ENCODE measurements at places on chromosomes 4 and X.

GRCh38 chr4:112604589-112604988, 32.1 kb downstream of the ZGRF1 start:
- peak; percentile 11 for DNase-seq

DNA sequence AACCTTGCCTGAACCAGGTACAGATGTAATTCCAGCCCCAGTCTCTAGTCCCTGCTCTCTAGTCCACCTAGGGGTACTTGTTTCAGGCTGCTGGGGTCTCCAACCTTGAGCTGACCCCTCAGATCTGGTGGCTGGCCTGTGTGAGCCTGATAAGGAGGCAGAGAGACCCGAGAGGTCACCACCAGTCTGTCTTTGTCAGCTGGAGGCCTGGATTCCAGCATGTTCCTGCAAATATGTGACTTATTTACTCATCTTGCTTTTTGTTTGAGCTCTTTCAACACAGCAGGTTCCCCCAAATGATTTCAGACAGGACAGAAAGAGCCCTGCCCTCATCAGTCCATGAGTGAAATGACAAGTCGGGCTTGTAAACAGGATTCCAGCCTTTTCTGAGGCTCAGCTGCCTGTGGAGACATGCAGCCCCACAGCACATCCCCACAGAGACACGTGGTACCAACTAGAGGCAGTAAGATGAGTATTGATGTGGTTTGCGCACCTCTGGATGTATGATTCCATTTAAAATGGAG, 37.5 kb upstream of the STK26 start:
- DNase-seq = no peak

- DNase-seq = no peak
Measured at GRCh38 chr4:6492861-6493657, 20.6 kb upstream of the PPP2R2C start.

GRCh38 chr4:121189326-121190215, 25.4 kb upstream of the TNIP3 start:
- no peak for DNase-seq

DNA sequence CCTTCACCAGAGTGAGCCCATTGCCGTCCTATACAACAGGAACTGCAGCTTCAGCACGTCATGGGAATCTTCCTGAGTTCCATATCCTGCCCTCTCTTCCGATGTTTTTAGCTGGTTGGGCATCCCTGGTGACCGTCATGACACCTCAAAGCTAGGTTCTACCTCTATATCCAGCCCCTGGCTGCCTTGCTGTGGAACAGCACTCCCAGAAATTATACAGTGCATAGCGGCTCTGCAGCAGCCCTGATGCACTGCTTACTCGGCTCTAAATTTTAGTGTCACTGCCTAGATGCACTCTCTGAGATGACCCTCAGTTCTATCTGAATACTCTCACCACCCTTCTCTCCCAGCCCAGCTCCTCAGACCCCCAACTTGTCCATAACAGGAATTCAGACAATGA, 44.3 kb downstream of the ARHGEF38 start:
- no peak for DNase-seq

DNA sequence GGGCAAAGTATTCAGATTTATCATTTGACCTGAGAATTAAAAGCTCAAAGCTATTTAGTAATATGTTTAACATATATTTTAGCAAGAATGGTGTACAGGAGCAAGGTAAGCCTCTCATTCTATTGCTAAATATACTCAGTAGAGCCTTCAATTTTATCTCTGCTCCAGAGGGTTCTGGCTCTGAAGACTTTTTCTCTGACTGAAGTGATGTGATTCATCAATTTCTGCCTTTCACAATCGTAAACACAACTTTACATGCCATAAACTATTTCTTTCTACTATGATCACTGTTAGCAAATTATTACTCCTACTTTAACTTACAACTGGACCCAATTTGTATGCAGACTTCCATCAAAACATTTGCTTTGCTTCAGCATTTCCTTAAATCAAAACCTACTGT, 315.0 kb upstream of the NDST4 start:
- DNase-seq = no peak

- no peak for DNase-seq
Measured at GRCh38 chr4:106629268-106629625, 260.7 kb upstream of the GIMD1 start.

DNA sequence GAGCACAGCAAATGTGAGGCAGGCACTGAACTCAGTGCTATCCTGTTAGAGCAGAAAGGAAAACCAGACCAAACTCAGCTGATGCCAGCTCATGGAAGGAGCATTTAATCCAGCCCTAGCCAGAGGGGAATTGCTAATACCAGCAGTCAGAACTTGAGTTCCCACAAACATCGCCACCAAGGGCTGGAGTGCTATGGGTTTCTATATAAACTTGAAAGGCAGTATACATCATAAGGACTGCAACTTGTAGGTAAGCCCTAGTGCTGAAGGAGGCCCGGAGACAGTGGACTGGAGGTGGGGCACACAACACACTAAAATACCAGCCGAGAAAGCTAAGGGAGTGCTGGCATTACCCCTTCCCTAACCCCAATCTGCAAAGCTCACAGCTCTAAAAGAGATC, 440.2 kb downstream of the PRR32 start:
- DNase-seq = no peak

DNA sequence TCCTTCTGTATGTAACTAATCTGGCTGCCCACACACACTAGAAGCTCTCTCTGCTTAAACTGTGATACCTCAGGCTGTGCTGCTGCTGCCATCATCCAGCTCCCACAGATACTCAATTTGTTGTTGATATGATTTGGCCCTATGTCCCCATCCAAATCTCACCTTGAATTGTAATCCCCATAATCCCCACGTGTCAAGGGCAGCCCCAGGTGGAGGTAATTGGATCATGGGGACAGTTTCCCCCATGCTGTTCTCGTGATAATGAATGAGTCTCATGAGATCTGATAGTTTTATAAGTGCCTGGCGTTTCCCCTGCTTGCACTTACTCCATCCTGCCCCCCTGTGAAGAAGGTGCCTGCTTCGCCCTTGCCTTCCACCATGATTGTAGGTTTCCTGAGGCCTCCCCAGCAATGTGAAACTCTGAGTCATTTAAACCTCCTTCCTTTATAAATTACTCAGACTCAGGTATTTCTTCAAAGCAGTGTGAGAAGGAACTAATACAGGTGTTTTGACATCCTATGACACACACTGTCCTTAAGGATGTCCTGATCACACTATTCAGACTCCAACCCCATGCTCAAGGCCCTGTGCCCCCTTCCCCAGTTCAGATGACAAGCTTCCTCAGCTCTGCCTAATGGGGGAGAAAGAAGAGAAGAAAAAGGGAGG, 2.9 kb upstream of the ATOH1 start:
- DNase-seq = no peak

GRCh38 chr4:55136634-55137033, 11.2 kb upstream of the KDR start:
- no peak for DNase-seq

GRCh38 chr4:153018684-153019083, 82.6 kb downstream of the FHDC1 start:
- DNase-seq = no peak

DNA sequence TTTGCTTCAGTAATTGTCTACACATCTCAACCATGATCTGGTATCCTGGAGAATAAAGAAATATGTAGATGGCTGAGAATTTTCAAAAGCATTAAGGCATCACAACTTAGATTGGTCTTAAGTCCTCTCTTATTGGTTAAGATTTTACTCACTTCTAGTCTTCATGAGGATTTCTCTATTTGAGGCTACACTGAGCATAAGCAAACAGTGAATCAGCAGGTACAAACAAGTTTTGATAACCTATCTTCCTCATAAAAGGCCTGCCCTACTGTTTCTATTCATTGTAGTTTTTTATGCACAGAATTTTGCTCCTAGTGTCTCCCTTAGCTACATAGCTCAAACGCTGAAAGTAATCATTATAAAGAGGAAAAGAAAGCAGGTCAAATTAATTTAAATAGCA, 460.7 kb upstream of the RPS6KA3 start:
- DNase-seq = no peak

DNA sequence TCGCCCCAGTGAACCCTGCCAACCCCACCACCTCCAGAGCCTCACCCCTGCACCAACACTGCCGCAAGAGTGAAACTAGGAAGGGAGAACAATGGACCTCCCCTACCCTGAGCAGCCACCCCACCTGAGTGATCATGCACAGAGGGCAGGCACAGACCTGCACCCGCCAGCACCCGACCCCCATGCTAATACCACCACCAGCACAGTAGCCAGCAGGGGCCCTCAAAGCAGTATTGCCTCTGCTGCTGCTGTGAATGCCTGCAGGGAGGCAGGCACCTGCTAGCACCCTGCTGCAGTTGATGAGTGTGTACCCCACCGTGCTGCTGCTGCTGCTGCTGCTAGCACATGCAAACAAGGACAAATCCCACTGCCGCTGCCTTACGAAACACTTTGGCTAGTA, 100.1 kb downstream of the RAB28 start:
- no peak for DNase-seq

DNA sequence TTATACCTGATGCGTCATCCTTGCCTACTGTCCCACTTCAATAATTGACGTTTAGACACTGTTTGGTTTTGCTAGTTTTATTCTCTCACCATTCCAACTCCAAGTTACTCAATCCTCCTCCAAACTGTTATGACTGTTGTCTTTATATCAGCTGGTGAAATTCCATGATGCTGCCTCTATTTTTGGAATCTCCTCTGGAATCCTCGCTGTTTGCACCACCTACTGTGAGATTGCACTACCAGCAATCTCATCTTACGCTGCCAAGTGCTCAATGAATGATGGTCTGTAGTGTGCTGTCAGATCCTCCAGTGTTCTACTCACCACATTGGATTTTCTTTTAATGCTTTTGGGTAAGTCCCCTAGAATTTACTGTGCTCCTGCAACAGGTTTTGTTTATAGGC, 13.2 kb upstream of the PCDH18 start:
- no peak for DNase-seq

GRCh38 chrX:26889574-26889973, 573.6 kb downstream of the PPP4R3C start:
- DNase-seq = no peak

DNA sequence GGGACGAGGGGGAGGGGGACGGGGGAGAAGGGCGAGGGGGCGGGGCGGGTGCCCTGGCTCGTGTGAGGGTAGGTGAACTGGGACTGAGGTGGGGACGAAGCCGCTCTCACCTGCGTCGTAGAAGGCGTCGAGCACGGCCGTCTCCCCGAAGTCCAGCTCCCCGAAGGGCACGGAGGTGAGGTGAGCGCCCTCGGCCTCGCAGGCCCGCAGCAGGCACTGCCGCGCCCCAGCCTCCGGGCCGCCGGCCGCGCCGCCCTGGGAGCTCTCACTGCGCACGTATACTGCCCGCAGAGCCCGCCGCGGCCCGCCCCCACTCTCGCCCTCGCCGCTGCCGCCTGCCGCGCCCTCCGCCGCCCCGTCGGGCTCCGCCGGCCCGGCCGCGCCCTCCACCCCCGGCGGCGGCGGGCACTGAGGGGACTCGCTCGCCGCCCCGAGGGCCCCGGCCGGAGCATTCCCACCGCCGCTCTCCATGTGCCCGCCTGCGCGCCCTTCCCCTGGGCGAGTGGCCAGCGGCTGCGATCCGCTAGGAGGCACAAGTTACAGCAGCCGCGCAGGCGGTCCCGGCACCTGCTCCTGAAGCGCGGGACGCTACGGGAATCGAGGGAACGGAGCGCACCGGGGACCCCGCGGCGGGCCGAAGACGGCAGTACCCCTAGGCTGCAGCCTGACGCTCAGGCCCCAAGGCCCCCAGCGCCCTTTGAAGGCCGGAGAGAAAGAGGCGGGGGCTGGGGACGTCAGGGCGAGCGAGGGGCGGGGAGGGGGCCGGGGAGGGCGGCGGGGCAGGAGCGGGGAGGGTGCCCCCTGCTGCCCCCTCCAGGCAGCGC, at the start of gene MAP3K15:
MAP3K15 (minus strand) TSS at position 718 of the 824 bp plus-strand sequence; CDS start at position 471, 247 bp downstream.
- no peak for DNase-seq

GRCh38 chrX:369563-370101, 17.1 kb downstream of the PPP2R3B start:
- DNase-seq = no peak

- no peak for DNase-seq
Measured at GRCh38 chrX:155966876-155967275, 30.6 kb upstream of the IL9R start.

All from urinary bladder (tissue), 4 donors.